ENCODE measurements at places on chromosomes 5 and 9.

GRCh38 chr9:136110082-136111061 lies 8.3 kb downstream of the TMEM250 start:
- no peak for DNase-seq

DNA sequence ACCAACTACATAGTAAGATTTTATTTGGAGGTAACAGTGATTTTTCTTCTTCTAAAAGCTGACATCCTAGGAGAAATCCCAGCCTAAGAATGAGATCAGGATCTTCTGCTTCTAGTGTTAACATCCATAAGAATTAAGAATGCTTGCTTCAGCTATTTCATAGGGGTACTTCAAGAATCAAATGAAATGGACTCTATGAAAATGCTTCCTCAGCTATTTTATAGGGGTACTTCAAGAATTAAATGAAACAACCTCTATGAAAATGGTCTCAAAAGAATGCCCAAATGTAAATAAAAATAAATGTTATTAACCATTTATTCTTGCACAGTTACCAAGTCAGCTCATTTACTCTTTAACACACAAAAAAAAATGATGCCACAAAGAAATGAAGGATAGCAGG lies 31.5 kb downstream of the ZNF608 start:
- no peak for DNase-seq

DNA sequence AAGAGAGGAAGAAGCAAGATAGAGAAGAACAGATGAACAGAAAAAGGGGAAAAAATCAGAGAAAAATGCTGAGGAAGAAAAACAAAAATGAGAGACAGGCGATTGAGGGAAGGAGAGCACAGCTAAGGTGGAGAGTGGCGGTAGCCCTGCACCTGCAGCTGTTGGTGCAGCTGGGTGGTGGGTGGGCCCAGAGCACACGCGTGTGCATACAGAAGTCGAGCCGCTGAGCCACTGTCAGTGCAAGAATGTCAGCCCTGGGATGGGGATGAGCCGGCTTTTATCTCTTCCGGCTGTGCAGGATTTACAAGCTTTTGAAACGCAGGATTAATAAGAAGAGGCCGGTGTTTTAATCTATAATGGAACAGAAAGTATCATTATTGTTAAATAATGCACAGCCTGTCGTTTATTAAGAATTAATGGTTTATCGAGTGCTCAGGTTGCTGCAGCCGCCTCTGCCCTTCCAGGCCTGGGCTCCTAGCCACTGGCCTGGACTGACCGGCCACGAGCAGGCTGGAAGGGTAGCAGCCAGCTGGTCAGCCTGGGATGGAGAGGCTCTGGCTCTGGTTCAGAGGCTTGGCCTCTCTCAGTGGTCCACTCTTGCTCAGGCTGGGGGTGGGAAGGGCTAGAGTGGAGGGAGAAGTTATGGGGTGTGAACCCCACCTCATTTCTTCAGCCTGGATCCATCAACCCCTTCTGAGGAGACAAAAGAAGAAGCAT lies 68.7 kb downstream of the PCDH1 start:
- DNase-seq: no peak

- no peak for DNase-seq
Observed at GRCh38 chr9:77981332-77981731, 50.3 kb downstream of the GNAQ start.

- no peak for DNase-seq
Observed at GRCh38 chr5:68316469-68316868, 100.9 kb downstream of the PIK3R1 start.

GRCh38 chr9:112785986-112786385 lies 35.4 kb downstream of the SNX30 start:
- DNase-seq: no peak

DNA sequence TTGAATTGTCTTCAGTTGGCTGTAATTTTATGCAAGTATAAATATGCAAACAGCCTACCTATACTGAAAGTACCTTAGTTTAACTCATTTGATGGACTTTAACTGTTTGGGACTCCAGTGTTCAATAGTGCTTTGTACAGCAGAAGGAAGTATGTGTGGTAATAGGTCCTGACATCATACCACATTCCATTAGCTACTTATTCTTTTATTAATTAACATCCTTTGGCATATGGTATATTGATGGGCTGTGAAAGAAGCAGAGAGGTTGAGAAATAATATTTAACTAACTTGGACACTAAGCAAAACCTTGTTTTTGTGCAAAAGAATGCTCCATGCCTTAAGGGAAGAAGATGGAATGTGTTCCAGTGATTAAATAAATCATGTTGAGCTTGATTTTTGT lies 97.6 kb upstream of the SEMA6A start:
- no peak for DNase-seq

DNA sequence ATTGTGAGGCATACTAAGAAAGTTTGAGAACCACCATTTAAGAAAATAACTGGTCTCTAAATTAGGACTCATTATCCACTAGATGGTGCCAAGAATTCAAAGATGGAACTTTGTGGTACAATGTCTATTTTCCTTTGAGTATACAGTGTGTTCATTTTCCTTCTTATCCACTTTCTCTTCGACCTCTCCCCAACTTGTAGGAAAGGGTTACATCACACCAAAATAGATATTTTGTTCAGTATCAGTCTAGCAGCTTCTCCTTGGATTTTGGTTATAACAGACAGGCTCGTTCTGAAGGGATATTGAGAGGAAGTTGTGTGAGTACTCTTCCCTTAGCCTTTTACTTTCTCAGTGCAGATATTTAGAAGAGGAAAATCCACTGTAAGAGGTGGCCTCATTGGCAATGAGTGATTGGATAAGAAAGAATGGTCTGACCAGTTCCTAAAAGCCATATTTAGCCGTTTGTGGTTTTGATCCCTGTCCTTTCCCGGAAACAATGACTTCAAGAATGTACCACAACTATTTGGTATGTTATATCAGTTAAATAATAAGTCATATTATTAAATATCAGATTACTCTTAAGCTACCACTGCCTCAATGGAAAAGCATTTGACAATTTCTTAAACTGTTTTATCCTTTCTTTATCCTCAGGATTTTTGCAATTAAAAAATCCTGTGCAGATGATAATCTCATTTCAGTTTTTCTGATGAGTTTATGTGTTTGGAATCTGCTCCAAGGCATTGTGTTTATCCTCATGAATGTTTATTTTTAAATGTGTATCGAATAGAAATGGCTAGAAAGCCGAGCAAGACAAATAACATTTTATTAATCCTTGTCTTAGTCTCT lies 69.0 kb upstream of the GRAMD2B start:
- DNase-seq: no peak

- DNase-seq: no peak
Observed at GRCh38 chr9:19620326-19620725, 168.5 kb downstream of the SLC24A2 start.

GRCh38 chr5:136763548-136763947 lies 398.2 kb upstream of the TRPC7 start:
- no peak for DNase-seq

GRCh38 chr9:5468850-5469249 lies 18.5 kb downstream of the CD274 start:
- no peak for DNase-seq

DNA sequence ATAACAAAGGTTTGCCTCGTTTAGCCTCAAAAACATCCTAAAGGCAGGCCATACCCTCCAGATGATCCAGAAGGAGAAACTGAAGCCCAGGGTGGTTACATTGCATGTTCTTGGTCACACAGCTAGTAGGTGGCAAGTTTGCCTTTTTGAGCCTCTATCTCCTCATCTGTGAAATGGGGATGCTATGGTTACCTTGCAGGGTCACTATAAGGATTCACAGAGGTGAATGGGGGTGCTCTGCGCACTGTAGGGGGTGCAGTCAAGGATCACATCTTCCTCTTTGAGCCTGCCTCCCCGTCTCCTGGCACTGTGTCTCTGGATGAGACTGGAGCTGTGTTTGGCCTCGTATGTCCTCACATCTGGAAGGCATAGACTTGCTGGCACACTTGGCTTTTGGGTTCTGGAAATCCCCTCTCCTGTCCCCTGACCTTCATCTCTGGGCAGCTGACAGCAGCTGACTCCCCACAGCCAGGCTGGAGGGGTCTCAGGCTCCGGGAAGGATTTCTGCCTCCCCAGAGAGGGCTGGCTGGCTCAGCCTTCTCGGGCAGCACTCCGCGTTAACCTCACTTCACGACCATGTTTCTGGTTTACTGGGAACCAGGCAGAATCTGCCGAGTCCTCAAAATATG lies 167.7 kb downstream of the RGS3 start:
- DNase-seq: no peak

DNA sequence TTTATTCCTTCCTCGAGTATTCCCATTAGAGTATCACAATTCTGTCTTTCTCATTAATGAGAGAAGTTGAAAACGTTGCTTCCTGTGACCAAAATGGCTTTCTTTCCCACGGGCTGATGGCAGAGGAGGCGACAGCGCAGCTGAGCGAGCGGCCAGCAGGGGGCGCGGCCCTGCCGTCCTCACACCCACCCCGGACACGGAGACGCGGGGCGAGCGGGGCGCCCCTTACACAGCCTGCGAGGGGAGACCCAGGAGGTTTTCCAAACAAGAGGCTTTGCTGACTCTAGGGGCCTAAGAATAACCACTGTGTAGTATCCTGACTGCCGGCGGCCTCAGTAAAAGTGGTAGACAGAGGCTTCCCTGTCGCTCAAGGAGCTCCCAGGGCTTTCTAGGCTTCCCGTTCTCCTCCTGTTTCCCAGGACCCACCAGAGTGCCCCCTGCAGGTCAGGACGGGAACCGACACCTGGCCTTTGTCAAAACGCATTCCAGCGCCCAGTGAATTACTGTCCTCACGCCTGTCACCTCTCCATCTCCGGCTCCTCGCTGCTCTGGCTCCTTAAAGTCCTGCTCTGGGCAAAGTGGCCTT lies 27.3 kb upstream of the FGF1 start:
- peak; percentile 93 for DNase-seq

- DNase-seq: no peak
Observed at GRCh38 chr5:58453306-58453705, 6.6 kb downstream of the PLK2 start.

DNA sequence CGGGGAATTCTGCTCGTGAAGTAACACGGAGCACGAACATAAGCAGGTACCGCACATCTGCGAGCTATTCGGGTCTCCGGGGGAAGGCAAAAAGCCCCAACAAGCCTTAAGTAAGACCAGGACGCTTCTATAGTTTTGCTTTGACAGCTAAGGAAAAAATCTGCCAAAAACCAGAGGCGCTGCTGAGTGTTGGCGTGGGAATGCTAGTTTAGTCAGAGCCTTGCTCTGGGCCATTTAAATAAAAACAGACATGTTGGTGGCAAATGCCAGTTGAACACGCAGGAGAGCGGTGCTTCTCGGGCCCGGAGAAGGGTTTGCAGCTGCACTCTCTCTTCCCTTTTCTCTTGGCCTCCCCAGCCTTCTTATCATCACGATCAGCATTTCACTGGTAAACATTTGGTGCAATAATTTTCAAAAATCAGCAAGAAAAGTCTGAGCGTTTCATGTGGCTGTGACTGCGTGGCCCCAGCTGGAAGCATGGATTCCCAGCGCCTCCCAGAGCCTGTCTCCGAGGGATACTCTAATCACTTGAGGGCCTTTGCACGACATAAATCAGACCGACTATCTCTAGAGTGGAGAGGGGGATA lies 6.4 kb upstream of the NOTCH1 start:
- DNase-seq: peak; percentile 70

DNA sequence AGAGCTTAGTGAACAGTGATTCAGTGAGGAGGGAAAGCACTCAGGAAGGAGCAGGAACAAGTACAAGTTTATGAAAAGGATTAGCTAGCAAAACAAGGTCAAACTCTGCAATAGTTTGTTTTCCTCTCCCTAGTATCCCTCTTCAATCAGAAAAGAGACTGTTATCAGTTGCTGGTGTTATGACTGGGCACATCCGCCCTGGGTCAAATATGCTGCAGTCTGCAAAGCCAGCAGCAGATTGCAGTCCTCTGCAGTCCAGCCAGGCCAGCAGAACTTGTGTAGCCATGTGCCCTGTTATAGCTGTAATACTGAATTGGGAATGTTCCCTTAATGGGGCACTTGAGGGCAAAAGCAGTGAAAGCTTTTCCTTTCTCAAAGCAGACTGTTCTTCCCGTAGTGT lies 12.0 kb downstream of the PCDHAC2 start:
- no peak for DNase-seq

- DNase-seq: no peak
Observed at GRCh38 chr5:96537386-96537785, 104.3 kb upstream of the PCSK1 start.

- DNase-seq: no peak
Observed at GRCh38 chr5:147510885-147511284, 1.0 kb upstream of the DPYSL3 start.

- no peak for DNase-seq
Observed at GRCh38 chr5:61084658-61085057, 77.6 kb downstream of the SMIM15 start.

DNA sequence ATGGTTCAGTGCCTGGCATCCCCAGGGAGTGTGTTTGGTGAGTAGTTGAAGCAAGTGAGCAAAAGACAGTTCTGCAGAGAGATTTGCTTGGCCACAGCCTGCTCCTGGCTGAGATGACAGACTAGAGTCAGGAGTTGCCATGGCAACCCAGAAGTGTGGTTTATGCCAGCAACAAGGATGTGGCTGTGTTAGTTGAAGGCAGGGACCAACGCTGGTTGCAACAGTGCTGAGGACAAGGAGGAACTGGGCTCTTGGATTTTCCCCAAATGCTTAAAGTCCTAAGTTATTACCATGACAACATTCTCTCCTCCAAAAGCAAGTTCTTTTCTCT lies 2.7 kb downstream of the NXNL2 start:
- DNase-seq: peak; percentile 8

DNA sequence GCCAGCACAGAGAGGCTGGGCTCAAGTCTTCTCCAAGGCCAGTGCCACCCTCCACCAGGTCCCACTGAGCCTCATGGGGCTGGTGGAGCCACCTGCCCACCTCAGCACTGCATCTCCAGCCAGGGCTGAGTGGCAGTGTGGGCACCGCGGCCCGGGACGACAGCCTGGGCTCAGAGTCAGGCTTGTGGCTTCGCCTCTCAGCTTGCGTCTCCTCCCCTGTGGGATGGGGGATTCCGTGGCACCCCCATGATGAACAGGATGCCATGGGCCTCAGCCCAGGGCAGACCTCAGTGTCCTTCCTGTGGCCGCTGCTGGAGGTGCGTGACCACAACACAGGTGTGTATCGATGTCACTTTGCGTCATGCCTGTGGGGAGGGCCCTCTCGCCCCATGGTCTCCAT lies 136.4 kb upstream of the PPP1R26 start:
- DNase-seq: no peak

DNA sequence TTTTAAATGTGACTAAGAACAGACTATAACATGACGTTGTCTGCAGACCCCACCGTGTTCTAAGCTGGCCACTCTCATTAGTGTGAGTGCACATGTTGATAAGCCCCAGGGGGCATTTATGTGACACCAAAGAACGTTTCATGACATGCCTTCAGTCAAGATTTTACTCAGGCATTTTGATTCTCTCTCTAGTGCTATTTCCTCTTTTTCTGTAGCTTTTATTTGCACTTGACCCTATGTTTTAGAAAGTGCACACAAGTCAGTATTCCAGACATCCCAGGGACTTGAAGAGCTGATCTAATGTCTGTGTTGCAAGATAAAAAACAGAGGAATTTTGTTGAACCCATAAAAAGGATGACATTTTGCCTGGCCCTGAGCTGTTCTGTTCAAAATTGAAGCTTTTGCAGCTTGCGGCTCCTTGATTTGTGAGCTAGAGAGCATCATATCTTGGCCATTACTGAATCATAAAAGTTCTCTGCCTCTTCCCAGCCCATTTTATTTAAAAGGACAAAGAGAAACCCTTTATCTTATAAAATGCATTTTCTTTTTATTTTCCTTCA lies 80.9 kb upstream of the TYRP1 start:
- DNase-seq: no peak

GRCh38 chr5:7813576-7813975 lies 37.4 kb downstream of the CFAP90 start:
- DNase-seq: no peak

GRCh38 chr5:124645396-124645795 lies 101.0 kb downstream of the ZNF608 start:
- DNase-seq: no peak

GRCh38 chr9:137581361-137582285 lies 2.9 kb upstream of the DPH7 start:
- no peak for DNase-seq

Measured in bone marrow (tissue), 2 donors.